ENCODE measurements at places on chromosomes 13 and 19. TPM values are rescaled to one million over a fixed set of nuclear protein-coding genes. Genes with fewer than 3 reads are reported as not detected.

GRCh38 chr13:43408274-43408673 is 378.5 kb downstream of the ENOX1 start:
- no peak for DNase-seq

DNA sequence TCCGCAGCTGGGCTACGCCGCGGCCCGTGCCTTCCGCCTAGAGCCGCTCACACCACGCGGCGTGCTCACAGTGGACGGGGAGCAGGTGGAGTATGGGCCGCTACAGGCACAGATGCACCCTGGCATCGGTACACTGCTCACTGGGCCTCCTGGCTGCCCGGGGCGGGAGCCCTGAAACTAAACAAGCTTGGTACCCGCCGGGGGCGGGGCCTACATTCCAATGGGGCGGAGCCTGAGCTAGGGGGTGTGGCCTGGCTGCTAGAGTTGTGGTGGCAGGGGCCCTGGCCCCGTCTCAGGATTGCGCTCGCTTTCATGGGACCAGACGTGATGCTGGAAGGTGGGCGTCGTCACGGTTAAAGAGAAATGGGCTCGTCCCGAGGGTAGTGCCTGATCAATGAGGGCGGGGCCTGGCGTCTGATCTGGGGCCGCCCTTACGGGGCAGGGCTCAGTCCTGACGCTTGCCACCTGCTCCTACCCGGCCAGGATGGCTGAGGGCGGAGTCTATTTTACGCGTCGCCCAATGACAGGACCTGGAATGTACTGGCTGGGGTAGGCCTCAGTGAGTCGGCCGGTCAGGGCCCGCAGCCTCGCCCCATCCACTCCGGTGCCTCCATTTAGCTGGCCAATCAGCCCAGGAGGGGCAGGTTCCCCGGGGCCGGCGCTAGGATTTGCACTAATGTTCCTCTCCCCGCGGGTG is 7.4 kb downstream of the DBP start:
- DNase-seq, result peak; percentile 67

GRCh38 chr13:112095354-112095753 is 28.4 kb downstream of the SOX1 start:
- no peak for DNase-seq

GRCh38 chr19:16586991-16587832 is 15.0 kb upstream of the SLC35E1 start:
- no peak for DNase-seq

GRCh38 chr19:21585281-21585890 is 80.0 kb downstream of the ZNF429 start:
- DNase-seq, result no peak

The TNNI3 gene
- total RNA-seq, result 2,132 TPM

The POSTN gene
- 18.0 TPM for total RNA-seq

The ARHGEF7 gene
- 45.5 TPM for total RNA-seq

The NAT14 gene
- total RNA-seq, result 13.7 TPM

The JAK3 gene
- total RNA-seq, result 7.0 TPM

The OXGR1 gene
- 0.13 TPM for total RNA-seq

The EXOC3L2 gene
- 1.9 TPM for total RNA-seq

The JSRP1 gene
- not detected for total RNA-seq
